ENCODE measurements at places on chromosomes 1 and 21.

- DNase-seq, result no peak
Observed at GRCh38 chr1:112410673-112411072, 14.7 kb downstream of the CTTNBP2NL start.

- DNase-seq, result peak; percentile 27
Observed at GRCh38 chr1:160951443-160952128, 3.0 kb downstream of the ITLN2 start.

GRCh38 chr1:170556917-170557316 is 25.0 kb downstream of the GORAB start:
- DNase-seq, result no peak

DNA sequence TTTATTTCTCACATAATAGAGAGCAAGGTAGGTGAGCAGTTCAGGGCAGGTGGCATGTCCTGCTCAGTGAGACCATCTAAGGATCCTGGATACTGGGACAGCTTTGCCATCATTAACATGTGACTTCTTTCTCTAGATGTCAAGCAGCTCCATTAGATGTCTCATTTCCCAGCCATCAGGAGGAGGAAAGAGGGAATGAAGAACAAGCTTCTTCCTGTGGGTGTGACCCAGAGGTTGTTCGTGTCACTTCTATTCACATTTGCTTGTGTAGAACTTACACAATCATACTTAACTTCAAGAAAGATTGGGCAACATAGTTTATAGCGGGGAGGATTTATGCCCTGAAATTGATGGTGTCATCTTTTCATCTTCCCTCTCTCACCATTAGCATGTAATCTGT is 169.2 kb upstream of the B3GALT2 start:
- no peak for DNase-seq

- DNase-seq, result no peak
Observed at GRCh38 chr1:243471026-243471685, 215.3 kb downstream of the SDCCAG8 start.

GRCh38 chr1:111214074-111214801 is 13.3 kb upstream of the CHI3L2 start:
- DNase-seq, result no peak

- DNase-seq, result no peak
Observed at GRCh38 chr1:97630948-97631347, 289.9 kb downstream of the DPYD start.

- DNase-seq, result peak; percentile 2
Observed at GRCh38 chr1:232793944-232794343, 11.3 kb upstream of the MAP10 start.

- DNase-seq, result peak; percentile 54
Observed at GRCh38 chr1:76901158-76901767, 34.0 kb downstream of the ST6GALNAC5 start.

DNA sequence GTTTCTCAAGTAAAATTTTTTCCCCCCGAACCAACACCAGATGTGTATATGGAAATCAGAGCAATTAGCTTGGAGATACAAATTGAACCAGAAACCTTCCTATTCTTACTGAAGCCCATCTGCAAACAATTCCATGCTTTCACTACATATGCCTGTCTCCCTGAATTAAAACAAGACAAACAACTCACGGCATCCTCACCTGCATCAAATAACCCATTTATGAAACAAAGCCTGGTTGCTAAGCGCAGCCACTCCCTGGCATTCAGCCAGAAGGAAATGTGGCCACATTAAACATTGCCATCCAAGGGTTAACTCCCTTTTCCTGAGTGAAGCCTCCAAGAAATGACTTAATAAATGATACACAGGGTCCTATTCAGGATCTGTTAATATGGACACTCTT is 55.3 kb downstream of the APP start:
- DNase-seq, result no peak

DNA sequence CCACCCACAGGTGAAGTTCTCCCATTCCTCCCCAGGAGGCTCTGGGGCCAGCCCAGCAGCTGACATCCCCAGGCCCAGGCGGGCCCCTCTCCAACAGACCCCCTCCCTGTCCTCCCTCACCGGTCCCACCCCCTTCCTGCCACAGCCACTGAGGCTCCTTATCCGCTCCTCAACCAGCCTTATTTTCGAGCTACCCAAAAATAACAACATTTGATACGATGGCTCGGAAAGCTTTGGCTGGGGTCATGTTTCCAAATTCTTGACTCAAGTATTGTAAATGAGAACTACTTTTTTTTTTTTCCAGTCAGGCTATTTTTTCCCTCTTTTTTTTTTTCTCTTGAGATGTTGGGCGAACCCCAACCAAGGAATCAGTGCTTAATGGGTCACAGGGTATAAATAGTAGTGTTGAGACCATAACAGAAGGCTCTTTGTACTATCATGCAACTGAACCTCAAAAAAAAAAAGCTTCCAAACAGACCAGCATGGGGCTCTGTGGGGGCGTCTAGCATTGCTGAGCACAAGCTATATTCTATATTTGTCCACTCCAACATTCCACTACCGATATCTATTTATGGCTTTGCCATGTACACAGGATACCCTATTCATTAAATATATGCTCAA is 27.2 kb downstream of the IRF2BP2 start:
- no peak for DNase-seq

DNA sequence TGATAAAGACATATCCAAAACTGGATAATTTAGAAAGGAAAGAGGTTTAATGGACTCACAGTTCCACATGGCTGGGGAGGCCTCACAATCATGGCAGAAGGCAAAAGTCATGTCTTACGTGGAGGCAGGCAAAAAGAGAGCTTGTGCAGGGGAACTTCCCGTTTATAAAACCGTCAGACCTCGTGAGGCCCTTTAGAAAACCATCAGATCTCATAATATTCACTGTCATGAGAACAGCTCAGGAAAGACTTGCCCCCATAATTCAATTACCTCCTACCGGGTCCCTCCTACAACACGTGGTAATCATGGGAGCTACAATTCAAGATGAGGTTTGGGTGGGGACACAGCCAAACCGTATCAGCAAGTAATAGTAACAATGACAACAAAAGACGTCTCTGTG is 88.2 kb upstream of the SLC25A33 start:
- no peak for DNase-seq

GRCh38 chr21:18877917-18878316 is 474.3 kb upstream of the TMPRSS15 start:
- DNase-seq, result no peak

- no peak for DNase-seq
Observed at GRCh38 chr1:234213658-234214128, 159.6 kb upstream of the COA6 start.

DNA sequence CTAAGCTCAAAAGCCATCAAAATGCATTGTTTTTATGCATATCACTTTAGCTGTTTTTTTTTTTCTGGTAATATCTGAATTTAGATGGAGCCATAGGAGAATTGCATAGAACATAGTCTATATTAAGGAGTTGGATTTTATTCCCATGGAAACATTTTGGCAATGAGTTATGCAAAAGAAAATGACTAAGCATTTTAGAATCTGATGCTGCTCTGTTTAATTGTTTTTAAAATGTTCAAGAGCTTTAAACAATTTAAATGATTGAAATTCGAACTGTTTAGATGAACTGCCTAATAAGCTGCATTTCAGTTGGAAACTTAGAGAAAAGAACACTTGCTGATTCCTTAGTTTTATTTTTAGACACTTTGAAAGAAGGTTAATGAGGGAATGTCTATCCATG is 1531.5 kb upstream of the B3GALT2 start:
- DNase-seq, result no peak

DNA sequence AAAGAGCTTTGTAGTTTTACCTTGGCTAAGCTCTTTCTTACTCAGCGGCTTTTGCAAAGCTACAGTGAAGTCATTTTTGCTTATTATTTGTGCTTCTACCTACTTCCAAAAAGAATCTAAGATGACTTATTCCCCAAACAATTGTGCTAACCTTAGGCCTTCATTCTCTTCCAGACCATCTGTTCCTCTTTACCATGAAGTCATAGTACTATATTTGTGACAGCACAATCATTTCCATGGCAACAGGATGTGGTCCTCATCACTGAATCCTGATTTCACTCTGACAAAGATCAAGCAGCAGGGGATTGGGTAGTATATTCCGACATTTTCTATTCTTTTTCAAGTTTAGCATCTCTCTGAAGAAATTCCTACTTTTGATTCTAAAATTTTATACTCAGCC is 24.8 kb upstream of the NMNAT2 start:
- DNase-seq, result no peak

GRCh38 chr1:217617126-217617525 is 13.8 kb downstream of the GPATCH2 start:
- no peak for DNase-seq

DNA sequence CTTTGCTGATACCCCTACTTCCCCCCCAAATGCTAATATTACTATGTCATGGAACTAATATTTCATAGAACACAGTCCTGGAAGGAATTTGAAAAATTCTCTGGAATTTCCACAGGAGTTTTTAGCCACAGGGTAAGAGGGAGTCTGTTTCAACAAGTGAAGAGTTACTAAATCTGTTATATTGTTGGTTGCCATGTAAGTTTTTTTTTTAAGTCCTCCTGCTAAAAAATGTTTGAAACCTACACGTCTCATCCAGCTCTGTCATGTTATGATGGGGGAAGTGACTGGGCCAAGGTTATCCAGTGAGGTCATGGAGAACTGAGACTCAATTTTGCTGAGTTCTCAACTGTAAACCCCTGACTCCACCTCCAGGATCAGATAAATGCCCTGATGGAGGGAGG is 60.8 kb upstream of the USP24 start:
- DNase-seq, result no peak

- no peak for DNase-seq
Observed at GRCh38 chr21:31869750-31870149, 3.1 kb upstream of the HUNK start.

Measured in HCT116 (cell line).